ENCODE measurements at places on chromosomes 5 and 9. TPM values are rescaled to one million over a fixed set of nuclear protein-coding genes. Genes with fewer than 3 reads are reported as not detected.

- DNase-seq, result no peak
- H3K4me1 ChIP-seq, result no peaks in the 10 kb centered on the region
- no peak overlapping the region for H3K27ac ChIP-seq
- H3K4me3 ChIP-seq, result no peak overlapping the region
- peaks cover 2% of the 10 kb centered on the region for H3K27me3 ChIP-seq
- H3K36me3 ChIP-seq, result peaks cover 4% of the 10 kb centered on the region
Observed at GRCh38 chr5:150700246-150700593, 642 bp downstream of the RBM22 start.

Gene CEL
- 3.5 TPM for total RNA-seq

- DNase-seq, result no peak
- H3K36me3 ChIP-seq, result peaks cover 3% of the 10 kb centered on the region
- no peak overlapping the region for H3K27ac ChIP-seq
- peaks cover 20% of the 10 kb centered on the region for H3K4me1 ChIP-seq
- no peaks in the 10 kb centered on the region for H3K27me3 ChIP-seq
Observed at GRCh38 chr9:133717113-133718031, 20.8 kb downstream of the SARDH start.

Gene SOWAHA
- total RNA-seq, result not detected

- H3K27me3 ChIP-seq, result no peaks in the 10 kb centered on the region
- H3K36me3 ChIP-seq, result no peaks in the 10 kb centered on the region
- H3K27ac ChIP-seq, result peak overlapping the region; percentile 14
- H3K4me1 ChIP-seq, result peaks cover 42% of the 10 kb centered on the region
- no peak for DNase-seq
Observed at GRCh38 chr5:172501708-172502320, 47.5 kb upstream of the SH3PXD2B start.

Gene FBN2
- total RNA-seq, result 58.3 TPM

GRCh38 chr9:38233796-38234355 lies 158.6 kb upstream of the ALDH1B1 start:
- no peak overlapping the region for H3K27ac ChIP-seq
- H3K4me3 ChIP-seq, result no peak overlapping the region

Gene IFNA10
- total RNA-seq, result not detected

GRCh38 chr9:19649336-19650041 lies 139.3 kb downstream of the SLC24A2 start:
- peaks cover 6% of the 10 kb centered on the region for H3K27me3 ChIP-seq
- no peak overlapping the region for H3K27ac ChIP-seq
- no peak overlapping the region for H3K4me3 ChIP-seq
- no peak for DNase-seq
- no peaks in the 10 kb centered on the region for H3K36me3 ChIP-seq
- no peaks in the 10 kb centered on the region for H3K4me1 ChIP-seq

DNA sequence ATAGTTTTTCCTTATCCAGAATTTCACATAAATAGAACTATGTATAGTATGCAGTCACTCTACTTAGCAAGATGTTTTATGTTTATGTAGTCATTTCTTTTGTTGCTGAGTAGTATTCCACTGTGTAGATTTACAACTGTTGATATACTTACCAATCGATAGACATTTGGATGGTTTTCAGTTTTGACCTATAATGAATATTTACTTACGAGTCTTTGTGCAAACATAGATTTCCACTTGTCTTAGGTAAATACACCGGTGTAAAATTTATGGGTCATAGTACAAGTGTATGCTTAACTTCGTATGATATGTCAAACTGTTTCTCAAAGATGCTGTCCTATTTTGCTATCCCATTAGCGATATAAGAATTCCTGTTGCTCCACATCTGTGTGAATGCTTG lies 19.7 kb upstream of the OR2K2 start:
- no peaks in the 10 kb centered on the region for H3K4me1 ChIP-seq
- no peaks in the 10 kb centered on the region for H3K36me3 ChIP-seq
- H3K27me3 ChIP-seq, result no peaks in the 10 kb centered on the region
- DNase-seq, result no peak
- no peak overlapping the region for H3K4me3 ChIP-seq

GRCh38 chr9:107883496-107884124 lies 394.0 kb upstream of the KLF4 start:
- H3K4me1 ChIP-seq, result no peaks in the 10 kb centered on the region
- H3K36me3 ChIP-seq, result no peaks in the 10 kb centered on the region
- no peaks in the 10 kb centered on the region for H3K27me3 ChIP-seq
- no peak overlapping the region for H3K27ac ChIP-seq
- H3K4me3 ChIP-seq, result no peak overlapping the region

DNA sequence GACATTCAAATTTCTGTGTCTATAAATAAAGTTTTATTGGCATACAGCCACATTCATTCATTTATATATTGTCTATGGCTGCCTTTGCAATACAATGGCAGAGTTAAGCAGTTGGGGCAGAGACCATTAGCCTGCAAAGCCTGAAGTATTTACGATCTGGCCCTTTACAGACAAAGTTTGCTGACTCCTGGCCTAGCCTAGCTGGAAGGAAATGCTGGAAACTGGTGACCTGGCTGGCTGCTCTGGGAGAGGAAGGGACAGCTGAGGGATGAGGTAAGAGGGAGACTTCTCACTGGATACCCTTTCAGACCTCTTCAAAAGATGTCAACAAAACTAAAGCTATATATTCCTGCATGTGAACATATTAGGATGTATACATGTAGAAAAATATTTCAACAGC lies 66.0 kb upstream of the PPARGC1B start:
- DNase-seq, result no peak
- no peaks in the 10 kb centered on the region for H3K36me3 ChIP-seq
- H3K27me3 ChIP-seq, result no peaks in the 10 kb centered on the region
- no peaks in the 10 kb centered on the region for H3K4me1 ChIP-seq
- H3K27ac ChIP-seq, result no peak overlapping the region

Gene RARS1
- 87.6 TPM for total RNA-seq

DNA sequence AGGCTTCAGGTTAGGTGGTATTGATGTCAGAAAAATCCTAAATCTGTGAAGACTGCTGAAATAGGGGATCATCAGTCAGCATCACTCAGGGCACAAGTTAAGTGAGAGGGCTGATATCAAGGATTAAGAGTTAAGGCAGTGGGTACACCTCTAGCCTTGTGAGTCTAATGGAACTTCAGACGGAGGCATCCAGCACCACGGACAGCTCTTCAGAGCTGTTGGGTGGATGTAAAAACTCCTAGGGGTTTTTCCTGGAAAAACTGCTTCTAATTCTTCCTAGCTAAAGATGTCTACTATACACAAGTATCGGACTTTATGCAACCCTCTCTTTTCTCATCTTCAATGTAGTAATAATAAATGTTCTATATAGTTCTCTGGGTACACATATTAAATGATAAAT lies 165.9 kb downstream of the SH3GL2 start:
- no peak overlapping the region for H3K27ac ChIP-seq
- no peak overlapping the region for H3K4me3 ChIP-seq
- peaks cover 10% of the 10 kb centered on the region for H3K27me3 ChIP-seq
- DNase-seq, result peak; percentile 35

DNA sequence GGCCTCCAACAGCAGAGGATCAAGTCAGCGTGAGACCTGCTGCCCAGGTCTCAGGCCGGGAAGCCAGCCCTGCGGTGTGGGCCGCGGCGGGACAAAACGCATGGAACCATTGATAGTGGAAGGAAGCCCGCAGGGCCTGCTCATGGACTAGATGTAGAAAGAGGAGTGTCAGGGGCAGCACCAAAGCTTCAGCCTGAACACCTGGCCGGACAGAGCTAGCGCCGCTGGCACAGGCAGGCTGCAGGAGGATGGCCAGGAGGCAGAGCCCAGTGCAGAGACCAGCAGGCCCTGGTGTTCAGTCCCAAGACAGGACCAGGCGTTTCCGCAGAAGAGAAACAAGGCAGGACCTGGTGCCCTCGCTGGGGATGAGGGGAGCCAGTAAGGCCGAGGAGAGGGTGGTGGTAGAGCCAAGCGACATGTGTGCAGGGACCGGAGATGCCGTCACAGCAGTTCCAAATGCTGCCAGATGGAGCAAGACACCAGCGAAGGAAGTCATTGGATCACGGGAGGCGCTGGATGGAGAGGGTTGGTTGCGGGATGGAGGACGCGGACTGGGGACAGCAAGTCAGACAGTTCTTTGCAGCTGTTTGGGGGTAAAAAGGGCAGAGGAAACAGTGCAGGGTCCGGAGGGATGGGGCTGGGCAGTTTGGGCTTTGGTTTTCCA lies 42.1 kb upstream of the OLFM1 start:
- H3K4me1 ChIP-seq, result peaks cover under 1% of the 10 kb centered on the region
- DNase-seq, result no peak
- no peaks in the 10 kb centered on the region for H3K36me3 ChIP-seq
- H3K27me3 ChIP-seq, result peaks cover 4% of the 10 kb centered on the region
- H3K4me3 ChIP-seq, result no peak overlapping the region

Gene SPINK13
- total RNA-seq, result not detected

Gene ANKRD18B
- 25.0 TPM for total RNA-seq

Gene VCAN
- 234 TPM for total RNA-seq

GRCh38 chr9:36268007-36268427 lies 9.8 kb upstream of the GNE start:
- H3K4me1 ChIP-seq, result no peaks in the 10 kb centered on the region
- peaks cover 5% of the 10 kb centered on the region for H3K36me3 ChIP-seq
- no peak overlapping the region for H3K4me3 ChIP-seq
- no peak overlapping the region for H3K27ac ChIP-seq
- H3K27me3 ChIP-seq, result no peaks in the 10 kb centered on the region
- no peak for DNase-seq

- H3K36me3 ChIP-seq, result no peaks in the 10 kb centered on the region
- DNase-seq, result no peak
Observed at GRCh38 chr9:70746316-70746715, 331.9 kb upstream of the KLF9 start.

DNA sequence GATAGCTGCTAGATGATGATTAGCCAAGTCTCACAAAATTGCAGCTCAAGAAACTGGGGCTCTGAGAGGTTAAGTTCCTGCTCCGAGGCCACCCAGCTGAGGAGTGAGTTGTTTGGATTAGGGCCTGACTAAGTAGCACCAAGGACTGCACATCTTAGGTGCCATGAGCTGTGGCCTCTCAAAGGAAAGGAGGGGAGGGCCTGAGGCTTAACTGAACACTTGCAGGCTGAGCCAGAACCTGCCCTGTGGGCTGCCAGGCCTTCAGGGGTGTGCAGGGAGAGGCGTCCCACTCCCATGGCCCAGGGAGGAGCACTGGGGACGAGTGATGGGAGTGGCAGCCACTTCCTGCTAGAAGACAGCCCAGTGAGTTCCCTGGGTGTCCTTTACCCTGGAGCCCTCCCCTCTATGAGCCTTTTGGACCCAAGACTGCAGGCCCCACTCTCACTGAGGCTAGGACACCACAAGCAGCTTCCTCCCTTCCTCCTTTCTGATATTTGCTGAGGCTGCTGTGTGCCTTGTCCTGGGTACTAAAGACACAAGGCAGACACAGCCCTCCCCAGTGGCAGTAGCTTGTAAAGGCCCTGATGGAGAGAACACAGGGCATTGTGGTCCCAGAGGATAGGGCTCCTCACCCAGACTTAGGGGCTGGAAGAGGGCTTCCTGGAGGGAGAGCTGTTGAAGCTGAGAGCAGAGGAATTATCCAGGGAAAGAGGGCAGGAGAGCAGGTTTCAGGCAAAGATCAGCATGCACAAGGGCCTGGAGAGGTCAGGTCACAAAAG lies 22.1 kb downstream of the LMX1B start:
- no peaks in the 10 kb centered on the region for H3K36me3 ChIP-seq
- DNase-seq, result no peak
- peaks cover 15% of the 10 kb centered on the region for H3K4me1 ChIP-seq
- peaks cover 86% of the 10 kb centered on the region for H3K27me3 ChIP-seq
- H3K4me3 ChIP-seq, result no peak overlapping the region

Gene CDH12
- not detected for total RNA-seq

GRCh38 chr5:33299621-33300208 lies 141.1 kb upstream of the TARS1 start:
- peak overlapping the region; percentile 34 for H3K4me3 ChIP-seq
- H3K36me3 ChIP-seq, result no peaks in the 10 kb centered on the region
- H3K27me3 ChIP-seq, result no peaks in the 10 kb centered on the region

- no peaks in the 10 kb centered on the region for H3K27me3 ChIP-seq
- H3K4me1 ChIP-seq, result peaks cover 42% of the 10 kb centered on the region
- no peak overlapping the region for H3K4me3 ChIP-seq
- no peaks in the 10 kb centered on the region for H3K36me3 ChIP-seq
- H3K27ac ChIP-seq, result no peak overlapping the region
Observed at GRCh38 chr9:16267281-16268066, 603.0 kb downstream of the BNC2 start.

GRCh38 chr9:126109575-126109974 lies 217.1 kb upstream of the MVB12B start:
- no peak overlapping the region for H3K27ac ChIP-seq
- DNase-seq, result no peak
- H3K4me1 ChIP-seq, result no peaks in the 10 kb centered on the region
- H3K4me3 ChIP-seq, result no peak overlapping the region

Gene TMEM171
- total RNA-seq, result not detected

Gene PCDHA1
- total RNA-seq, result 0.07 TPM

Gene C9
- not detected for total RNA-seq

Gene GPR150
- not detected for total RNA-seq

- H3K4me3 ChIP-seq, result no peak overlapping the region
- no peaks in the 10 kb centered on the region for H3K36me3 ChIP-seq
- H3K27me3 ChIP-seq, result no peaks in the 10 kb centered on the region
- peaks cover 5% of the 10 kb centered on the region for H3K4me1 ChIP-seq
- H3K27ac ChIP-seq, result no peak overlapping the region
Observed at GRCh38 chr5:59218424-59219045, 635.7 kb downstream of the RAB3C start.

DNA sequence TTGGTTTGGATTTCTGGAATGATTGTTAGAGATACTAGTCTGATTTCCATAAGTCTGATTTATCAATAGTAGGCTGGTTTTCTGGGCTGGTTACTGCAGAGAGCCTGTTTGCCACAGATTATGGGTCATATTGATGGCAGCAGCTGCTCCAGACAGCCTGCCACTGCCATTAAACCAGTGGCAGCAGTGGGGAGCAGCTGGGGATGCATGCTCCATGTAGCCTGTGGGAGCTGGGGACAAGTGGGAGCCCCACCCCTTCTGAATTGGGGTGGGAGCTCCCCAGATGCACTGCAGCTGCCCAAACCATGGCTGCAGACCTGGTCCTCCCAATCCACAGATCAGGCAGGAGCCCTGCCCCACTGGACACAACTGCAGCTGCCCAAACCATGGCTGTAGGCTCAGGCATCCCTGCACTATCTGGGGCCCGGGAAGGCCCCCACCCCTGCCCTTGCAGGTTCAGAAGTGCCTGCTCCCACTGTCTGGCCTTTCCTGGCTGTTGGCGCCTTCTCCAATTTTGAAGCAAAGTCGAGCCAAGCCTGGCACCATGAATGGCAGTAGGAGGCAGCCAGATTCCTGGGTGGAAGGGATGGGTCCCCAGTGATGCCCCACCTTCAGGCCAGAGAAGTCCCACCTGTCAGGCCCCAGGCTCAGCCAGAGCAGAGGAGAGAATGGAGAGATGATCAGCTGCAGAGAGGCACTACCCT lies 402.9 kb upstream of the TYRP1 start:
- H3K4me3 ChIP-seq, result no peak overlapping the region
- DNase-seq, result no peak
- H3K36me3 ChIP-seq, result no peaks in the 10 kb centered on the region
- H3K27ac ChIP-seq, result no peak overlapping the region
- peaks cover 6% of the 10 kb centered on the region for H3K4me1 ChIP-seq
- no peaks in the 10 kb centered on the region for H3K27me3 ChIP-seq

- H3K27ac ChIP-seq, result no peak overlapping the region
- H3K27me3 ChIP-seq, result no peaks in the 10 kb centered on the region
- DNase-seq, result no peak
- no peaks in the 10 kb centered on the region for H3K4me1 ChIP-seq
Observed at GRCh38 chr5:147040856-147041255, 162.3 kb upstream of the PPP2R2B start.

Measured in neural crest cell (in vitro differentiated cells).